ENCODE measurements at places on chromosomes 3 and 15.

- DNase-seq, result no peak
Observed at GRCh38 chr3:183554377-183554776, 1.1 kb downstream of the KLHL6 start.

GRCh38 chr3:48952510-48953118 lies 34.0 kb downstream of the ARIH2 start:
- peak; percentile 19 for DNase-seq

DNA sequence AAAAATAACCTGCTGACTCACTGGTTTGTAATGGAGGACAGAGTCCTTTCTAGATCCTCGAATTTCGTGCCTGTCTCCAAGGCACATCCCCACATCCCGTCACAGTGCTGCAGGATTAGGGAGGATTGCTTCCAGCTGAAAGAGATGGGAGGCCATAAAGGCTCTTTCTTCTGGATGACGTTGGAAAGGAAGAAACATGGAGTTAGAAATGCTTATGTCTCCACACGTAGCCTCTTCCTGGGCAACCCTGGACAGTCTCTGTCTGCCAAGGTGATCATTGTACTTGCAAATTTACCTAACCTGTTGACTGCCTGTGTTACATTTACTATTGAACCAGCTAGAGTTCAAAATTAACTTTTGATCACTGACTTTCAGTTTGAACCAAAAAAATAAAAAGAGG lies 27.6 kb upstream of the VILL start:
- DNase-seq, result no peak

DNA sequence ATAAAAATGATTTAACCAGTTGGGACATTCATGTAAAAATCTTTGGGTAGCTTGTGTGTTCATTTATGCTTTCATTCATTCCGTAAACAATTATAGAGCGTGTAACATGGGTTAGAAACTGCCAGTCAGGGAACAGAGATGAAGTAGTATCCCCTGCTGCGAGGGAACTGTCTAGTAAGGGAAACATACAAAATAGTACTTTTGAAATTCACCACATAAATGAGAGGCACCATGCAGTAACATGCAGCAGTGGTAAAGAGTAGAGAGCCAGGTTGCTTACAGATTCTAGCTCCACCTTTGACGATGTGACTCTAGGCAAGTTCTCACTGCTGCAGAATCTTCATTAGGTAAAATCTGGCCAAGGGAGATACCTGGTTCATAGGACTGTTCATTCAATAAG lies 938 bp downstream of the DZIP3 start:
- DNase-seq, result no peak

- DNase-seq, result no peak
Observed at GRCh38 chr3:66486202-66486601, 14.6 kb downstream of the LRIG1 start.

DNA sequence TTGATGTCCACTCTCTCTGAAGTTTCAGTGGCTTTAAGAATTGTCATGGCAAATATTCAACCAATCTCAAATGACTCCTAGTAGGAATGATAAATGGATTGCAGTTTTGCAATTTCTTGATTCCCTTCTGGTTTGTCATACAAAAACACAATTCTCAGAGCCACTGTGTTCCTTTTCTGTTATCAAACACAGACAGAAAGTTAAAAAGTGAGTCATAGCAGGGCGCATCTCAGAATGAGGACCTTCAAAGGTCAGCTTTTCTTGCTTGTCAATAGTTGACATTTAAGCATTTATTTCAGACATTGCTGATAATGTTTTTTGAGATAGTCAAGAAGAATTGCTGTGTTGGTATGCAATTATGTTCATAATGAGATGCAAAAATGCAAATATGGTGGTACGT lies 405.9 kb downstream of the NR2F2 start:
- no peak for DNase-seq

Measured in stimulated activated CD4-positive, alpha-beta T cell treated with anti-CD3 and anti-CD28 coated beads, Interleukin-1b, Interleukin-23, amount 100 ng/mL, for 4 hours (primary cell).